ENCODE measurements at places on chromosomes 3 and 15.

DNA sequence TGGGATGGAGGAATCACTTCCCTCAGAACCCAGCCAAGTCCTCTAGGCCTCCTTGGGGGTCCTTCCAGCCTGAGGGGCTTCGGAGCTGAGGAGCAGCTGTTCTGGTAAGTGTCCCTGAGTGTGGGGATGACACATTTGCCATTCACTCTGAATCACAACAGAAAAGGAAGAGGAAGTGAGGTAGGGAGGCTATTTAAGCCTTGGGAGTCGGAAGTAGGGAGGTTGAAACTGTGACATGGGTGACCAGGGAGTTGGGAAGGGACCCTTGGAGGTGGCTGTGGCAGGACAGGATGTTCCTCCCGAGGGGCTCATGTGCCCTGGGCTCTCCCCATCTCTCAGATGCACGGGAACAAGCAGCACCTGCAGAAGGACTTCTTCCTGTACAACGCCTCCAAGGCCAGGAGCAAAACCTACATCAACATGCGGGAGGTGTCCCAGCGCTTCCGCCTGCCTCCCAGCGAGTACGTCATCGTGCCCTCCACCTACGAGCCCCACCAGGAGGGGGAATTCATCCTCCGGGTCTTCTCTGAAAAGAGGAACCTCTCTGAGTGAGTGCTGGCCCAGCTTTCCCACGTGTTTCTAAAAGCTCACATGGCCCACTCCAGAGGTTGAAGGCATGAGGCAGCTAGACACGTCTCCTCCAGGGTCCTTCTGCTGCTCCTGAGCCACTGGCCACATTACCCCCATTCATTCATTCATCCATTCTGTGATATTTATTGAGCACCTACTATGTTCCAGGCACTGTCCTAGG, 43.3 kb downstream of the CAPN3 start:
- DNase-seq: no peak

DNA sequence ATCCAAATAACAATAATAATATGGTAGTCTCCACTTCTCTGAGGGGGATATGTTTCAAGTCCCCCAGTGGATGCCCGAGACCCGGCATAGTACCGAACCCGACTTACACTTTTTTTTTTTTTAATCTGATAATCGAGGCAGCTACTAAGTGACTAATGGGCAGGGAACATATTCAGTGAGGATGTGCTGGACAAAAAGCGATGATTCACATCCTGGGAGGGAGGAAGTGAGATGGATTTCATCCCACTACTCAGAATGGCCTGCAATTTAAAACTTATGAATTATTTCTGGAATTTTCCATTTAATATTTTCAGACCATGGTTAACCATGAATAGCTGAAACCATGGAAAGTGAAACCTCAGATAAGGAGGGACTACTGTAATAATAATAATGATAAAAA, 49.5 kb upstream of the SELENOK start:
- no peak for DNase-seq

DNA sequence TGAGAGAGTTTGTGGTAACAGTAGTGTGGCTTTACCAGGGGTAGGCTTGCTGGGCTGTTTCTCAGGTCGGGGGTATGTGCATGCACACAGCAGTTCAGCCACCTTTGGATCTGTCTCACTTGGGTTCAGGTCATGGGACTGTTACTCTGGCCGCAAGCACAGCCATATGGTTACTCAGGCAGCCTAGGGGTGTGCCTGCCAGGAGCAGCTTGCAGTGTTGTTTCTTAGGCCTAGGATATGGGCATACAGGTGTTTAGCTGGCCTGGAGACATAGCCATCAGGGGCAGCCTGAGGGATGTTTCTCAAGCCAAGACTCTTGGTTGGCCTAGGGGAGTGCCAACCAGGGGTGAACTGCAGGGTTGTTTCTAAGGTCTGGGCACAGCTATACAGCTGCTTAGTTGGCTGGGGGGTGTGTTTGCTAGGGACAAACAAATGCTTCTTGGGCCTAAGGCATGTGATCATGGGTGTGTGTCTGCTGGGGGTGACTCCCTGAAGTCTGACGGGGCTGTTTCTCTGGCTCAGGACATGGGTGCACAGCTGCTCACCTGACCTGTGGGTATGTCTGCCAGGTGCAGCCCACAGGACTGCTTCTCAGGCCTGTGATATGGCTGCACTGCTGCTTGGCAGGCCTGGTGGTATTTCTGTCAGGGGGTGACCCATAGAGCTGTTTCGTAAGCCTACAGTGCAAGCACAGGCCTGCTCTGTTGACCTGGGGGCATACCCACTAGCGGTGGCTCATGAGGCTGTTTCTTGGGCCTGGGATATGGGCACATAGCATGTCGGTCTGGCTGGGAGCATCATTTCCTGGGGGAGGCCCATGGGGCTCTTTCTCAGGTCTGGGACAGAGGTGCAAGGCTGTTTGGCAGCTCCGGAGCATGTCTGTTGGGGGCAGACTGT, 168.0 kb upstream of the THRB start:
- no peak for DNase-seq

GRCh38 chr15:47378527-47378926, 338.8 kb upstream of the SEMA6D start:
- DNase-seq: no peak

DNA sequence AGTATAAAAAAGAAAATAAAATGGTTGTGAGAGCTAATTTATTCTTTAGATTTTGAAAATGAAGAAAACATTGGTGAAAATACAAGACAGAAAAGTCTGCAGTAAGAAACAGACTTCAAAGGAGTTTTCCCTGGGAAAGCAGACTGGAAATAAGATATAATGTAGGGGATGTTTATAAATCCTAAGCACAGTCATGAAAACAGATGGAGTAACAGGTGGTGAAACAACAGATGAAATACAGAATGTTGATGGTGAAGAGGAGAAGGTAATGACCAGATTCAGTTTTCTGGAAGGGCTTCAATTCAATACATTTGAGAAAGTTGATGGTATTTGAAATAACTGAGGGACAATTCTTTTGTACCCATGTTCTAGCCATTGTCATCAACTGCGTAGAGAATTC, 353.9 kb downstream of the CHL1 start:
- DNase-seq: no peak

DNA sequence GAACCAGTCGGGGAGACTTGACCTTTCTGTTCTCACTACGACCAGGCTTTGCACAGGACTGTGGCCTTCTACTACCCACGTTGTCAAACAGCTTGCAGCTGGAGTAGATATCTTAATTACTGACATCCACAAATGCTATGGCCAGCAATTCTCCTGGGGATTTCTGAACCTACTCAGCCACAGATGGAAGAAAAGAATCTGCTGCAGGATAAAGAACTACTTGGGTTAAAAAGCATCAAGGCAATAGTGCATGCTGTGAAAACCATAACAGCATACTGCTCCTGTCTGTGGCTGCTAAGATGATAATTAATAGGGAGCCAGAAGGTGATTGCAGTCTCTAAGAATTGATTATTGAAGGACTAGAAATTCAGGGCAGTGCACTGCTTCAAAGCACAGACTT, 859.2 kb upstream of the SEMA6D start:
- no peak for DNase-seq

DNA sequence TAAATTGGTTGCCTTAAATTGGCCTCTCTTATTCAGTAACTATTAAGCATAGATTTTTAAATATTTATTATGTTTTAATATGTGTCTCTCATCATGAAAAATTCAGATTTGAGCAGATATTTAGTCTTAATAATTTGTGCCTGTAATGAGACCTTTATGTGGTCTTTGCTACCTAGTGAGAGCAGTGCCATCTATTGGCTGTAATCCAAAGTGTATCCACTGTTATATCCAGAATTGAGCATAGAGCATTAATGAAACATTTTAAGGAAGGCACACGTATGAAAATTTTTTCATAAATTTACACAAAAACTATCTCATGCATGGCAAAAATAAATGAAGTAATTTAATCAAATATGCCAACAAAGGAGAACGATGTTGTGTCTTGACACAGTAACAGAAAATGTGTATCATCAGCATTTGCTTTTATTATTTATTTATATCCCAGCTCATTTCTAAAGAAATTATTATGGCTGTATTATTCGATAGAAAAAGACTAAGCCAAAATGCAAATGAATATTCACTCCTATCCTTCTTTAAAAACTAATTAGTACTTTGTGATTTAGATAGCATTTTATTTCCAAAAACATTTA, 203.5 kb downstream of the RSRC1 start:
- DNase-seq: no peak

Data from stimulated activated CD8-positive, alpha-beta memory T cell treated with anti-CD3 and anti-CD28 coated beads, Interleukin-2, amount 100 ng/mL, for 48 hours (primary cell).